ENCODE measurements at places on chromosomes 2 and 18.
A peak's percentile ranks its signal among the peaks of the same experiment; 100 is the strongest.

DNA sequence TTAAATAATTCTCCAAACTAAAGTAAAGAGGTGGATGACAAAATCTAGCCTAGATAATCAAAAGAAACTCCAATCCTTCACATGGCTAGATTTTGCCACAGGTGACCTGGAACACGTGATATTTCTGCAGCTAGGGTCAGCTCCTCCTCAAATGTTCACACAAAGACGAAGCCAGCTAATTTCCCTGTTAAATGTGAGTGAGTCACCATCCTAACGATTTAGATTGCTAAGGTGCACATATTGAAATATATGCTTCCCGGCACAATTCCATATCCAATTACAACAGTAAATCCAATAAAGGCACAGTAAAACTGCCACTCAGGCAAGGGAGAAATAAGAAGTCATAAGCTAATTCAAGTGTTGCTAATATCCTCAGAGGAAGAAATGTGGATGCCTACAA lies 28.7 kb downstream of the IKZF2 start:
- DNase-seq = no peak

DNA sequence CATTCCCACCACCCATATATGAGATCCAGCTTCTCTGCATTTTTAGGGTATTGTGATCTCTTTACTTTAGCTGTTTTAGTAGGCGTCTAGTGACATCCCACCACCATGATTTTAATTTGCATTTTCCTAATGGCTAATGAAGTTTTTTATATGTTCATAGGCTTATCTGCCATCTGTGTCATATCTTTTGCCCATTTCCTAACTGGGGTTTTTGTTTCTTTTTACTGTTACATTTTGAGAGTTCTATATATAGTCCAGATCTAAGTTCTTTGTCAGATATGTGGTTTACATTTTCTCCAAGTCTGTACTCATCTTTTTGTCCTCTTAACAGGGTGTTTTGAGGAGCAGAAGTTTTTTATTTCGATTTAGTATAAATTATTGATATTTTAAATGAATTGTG lies 39.6 kb downstream of the PTPN2 start:
- DNase-seq = no peak

GRCh38 chr2:85215081-85215447 lies 81.9 kb downstream of the TCF7L1 start:
- no peak for DNase-seq

DNA sequence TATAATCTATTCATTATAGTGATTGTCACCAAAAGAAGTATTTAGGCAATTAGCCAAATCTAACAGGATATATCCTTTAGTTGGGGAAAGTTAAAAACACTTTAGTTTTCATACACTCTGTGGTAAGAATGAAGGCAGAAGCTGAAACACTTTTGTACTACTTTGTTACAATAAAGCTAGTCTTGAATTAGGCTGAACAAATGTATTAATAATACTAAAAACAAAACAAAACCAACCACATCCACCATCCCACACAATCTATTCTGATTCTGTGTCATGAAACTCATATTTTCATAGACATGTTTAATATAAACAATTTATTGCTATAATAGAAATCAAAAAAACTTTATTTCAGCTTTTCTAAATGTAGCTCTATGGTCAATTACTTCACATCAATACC lies 508.8 kb downstream of the ZEB2 start:
- DNase-seq = no peak

- peak; percentile 24 for DNase-seq
Observed at GRCh38 chr2:105545730-105546627, 147.1 kb upstream of the FHL2 start.

DNA sequence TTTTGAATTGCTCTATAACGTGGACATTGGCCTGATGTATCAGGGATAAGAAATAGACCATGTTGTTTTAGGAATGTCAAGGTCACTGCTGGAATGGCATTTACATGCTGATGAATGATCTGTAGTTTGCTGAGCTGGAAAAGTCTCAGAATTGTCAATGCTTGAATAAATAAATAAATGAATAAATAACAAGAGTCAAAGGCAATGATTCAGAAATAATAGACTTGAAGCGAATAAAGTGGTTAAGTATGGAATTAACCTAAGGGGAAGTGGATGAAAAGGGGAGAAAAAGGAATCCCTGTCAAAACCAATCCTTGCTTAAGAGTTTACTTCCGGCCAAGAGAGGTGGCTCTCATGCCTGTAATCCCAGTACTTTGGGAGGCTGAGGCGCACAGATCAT lies 1620.0 kb downstream of the SUCLG1 start:
- no peak for DNase-seq

DNA sequence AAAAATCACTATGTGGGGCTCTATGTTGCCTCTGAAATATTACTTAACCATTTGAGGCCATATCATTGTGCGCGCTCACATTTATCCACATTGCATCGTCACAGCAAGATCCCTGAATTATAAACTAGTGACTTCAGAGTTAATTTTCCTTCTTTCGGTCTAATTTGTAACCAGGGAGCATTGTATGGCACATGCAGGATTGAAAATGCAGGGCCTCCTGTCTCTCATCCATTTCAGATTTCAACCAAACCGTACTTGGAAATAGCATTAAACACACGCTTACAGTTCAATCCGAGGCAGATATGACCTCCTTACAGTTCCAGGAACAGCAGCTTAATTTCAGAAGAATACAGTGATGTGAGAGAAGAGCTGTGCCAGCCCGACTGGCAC lies 532 bp downstream of the MYOM1 start:
- no peak for DNase-seq

- no peak for DNase-seq
Observed at GRCh38 chr2:31888550-31888949, 122.3 kb downstream of the MEMO1 start.

DNA sequence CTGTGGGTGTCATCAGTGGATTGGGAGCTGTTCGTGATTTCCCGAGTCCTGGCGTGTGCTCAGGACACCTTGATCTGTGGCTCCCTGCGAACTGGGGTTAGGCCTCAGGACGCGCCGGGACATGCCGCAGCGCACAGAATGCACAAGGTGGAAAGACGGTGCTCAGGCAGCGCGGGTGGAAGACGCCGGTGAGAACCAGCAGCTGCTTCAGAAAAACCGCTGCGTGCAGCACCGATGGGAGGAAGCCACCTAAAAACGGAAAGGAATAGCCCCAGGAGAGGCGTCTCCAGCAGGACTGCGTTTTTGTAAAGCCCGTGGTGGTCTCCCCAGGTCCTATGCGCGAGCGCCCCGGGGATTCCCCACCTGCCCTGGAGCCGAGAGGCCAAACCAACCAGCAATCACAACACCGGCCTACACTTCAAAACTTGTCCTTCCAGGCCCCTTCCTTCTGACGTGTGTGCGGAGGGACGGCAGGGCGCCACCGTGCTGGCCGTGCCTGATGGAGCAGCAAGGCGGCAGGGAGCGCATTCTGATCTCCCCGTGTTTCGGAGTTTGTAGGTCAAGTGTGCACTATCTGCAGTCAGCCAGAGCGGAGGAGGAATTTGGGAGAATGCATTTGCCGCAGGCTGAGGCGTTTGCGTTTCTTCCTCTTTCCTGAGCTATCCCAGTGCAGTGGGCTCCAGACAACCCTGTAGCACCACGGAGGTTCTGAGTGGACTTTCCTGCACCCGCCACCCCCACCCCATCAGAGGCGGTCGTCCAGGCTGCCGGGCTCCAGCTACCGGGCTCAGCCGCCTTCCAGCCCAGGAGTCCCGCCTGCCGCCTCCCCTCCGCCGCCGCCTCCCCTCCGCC lies 32.2 kb downstream of the RTP5 start:
- no peak for DNase-seq

DNA sequence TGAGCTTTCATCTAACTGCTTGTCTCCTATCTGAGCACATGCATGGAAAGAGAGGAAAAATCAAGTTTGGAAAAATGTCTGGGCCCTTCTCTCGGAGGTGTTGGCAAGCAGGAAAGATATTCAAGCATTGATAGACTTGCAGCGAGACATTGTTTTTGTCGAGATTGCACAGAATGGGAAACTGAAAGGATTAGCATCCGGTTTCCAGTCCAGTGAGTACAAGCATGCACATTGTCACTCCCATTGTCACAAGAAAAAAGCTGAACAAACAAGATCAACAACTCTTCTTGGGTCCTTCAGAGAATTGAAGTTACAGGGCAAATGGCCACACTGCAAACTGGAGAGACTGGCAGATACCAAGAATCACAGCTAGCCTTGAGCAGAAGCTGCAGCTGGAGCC lies 19.6 kb upstream of the MC5R start:
- no peak for DNase-seq

DNA sequence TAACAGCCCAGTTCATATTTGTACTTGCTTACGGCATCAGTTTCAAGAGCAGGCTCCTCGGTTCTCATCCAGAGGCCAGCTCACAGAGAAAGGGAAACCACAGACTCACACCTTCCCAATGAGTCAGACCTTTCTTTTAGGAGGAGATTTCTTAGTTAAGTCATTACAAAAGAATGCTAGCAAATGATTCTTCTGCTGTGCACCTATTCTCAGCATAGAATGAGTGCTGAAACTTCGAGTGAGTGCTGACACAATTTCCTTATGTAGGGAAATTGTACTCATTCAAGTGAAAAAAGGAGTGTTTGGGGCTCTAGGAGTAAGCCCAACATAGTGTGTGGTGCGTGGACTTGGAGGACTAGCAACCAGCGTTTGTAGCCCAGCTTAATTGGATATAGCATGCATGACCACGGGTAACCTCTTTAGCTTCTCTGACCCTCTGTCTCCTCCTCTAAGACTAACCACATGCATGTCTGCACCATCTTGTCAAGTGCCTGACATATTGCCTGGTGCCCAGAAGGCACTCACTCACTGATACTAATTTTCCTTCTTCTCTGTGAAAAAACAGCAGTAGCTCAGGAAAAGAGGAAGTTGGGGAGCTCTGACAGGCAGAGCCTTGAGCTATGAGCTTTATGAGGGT lies 87.0 kb downstream of the ALPK2 start:
- no peak for DNase-seq

DNA sequence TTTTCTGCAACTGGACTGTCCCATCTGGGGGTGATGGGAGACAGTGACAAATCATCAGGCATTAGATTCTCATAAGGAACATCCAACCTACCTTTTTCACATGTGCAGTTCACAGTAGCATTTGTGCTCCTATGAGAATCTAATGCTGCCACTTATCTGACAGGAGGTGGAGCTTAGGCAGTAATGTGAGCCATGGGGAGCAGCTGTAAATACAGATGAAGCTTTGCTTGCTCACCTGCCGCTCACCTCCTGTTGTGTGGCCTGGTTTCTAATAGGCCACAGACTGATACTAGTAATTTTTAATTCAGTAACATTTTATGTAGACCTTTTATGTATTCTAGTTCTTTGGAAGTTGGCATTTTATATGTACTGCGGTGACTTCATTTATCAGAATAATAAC lies 180.1 kb upstream of the SPOPL start:
- DNase-seq = no peak

All from activated CD4-positive, CD25-positive, alpha-beta regulatory T cell (primary cell).